ACHN (cell line): ENCODE measurements at places on chromosomes 5 and 9.

- DNase-seq = peak; percentile 70
Measured at GRCh38 chr5:132190161-132190817, 37.4 kb downstream of the P4HA2 start.

GRCh38 chr9:13607481-13608441 lies 328.3 kb upstream of the MPDZ start:
- no peak for DNase-seq

DNA sequence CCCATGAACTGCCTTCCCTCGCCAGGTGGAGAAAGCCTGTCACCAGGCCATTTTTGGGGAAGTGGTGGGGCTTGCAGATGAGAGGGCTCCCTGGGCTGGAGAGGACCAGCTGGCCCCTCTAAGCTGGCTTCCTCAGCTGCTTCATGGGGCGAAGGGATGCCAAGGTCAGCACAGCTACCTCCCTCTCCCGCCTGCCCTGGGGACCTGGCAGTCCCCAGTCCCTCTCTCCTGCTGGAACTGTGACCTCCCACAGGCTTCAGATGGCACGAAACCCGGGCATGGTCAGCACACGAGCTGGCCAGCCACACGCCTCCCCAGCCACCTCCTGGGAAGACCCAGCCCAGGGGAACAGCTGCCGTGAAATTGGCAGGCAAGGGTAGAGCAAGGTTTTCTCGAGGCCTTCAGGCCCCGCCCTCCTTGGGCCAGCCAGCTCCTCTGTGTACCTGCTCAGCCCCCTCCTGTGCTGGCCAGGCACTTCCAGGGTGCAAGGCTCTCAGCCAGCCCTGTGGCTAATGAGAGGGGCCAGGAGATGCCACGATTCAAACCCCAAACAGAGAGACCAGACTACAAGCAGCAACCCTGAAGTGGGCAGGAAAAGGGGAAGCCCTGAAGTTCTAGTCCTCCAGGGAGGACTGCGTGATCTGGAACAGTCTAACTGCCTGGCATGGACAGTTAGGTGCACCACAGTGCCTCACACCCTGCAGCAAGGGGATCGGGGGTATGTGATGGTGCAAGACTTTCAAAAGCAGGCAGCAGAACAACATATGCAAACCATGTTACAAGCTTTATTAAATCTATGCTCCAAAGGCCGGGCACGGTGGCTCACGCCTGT lies 12.9 kb downstream of the PLPP7 start:
- DNase-seq = no peak

GRCh38 chr5:79774171-79774854 lies 84.7 kb downstream of the CMYA5 start:
- peak; percentile 44 for DNase-seq

DNA sequence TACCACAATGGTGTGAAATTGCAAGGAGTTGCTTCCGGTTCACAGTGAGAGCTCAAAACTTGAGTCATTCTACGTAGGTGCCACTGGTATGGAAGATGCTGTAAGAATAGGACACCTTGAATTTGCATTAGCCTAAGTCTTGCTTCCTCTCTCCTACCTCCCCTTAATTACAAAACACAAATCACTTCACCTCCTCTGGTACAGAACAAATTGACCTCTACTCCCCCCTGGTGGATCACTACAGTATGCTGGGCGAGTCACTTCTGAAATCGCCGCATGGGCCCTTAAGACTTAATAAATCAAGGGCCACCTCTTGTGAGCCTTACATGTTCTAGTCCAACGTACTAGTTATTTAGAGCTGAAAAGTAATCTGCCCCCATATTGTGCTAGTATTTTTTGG lies 145.3 kb upstream of the SMARCA2 start:
- peak; percentile 19 for DNase-seq

DNA sequence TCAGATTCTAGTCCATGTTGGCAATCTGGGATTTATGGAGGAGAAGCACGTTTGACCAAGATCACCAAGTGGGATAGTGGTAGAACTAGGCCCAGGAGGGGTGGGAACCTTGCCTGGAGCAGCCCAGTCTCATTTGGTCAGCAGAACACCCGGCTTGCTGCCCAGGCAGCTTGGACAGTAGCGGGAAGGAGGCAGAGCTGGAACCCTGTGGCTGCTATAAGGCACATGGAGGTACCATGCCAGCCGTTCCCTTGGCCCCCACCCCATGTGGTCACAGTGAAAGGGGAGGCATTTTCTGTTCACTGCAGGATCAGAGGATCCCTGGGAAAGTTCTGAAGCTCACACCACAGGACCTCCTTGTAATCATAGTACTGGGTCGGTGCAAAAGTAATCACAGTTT lies 75.4 kb upstream of the ORM1 start:
- no peak for DNase-seq

- peak; percentile 27 for DNase-seq
Measured at GRCh38 chr9:122125509-122126330, 32.6 kb upstream of the TTLL11 start.

- DNase-seq = peak; percentile 20
Measured at GRCh38 chr9:129834489-129835127, 467 bp downstream of the C9orf78 start.

GRCh38 chr9:17990602-17991001 lies 411.7 kb downstream of the SH3GL2 start:
- DNase-seq = no peak

GRCh38 chr5:43232943-43233833 lies 41.2 kb downstream of the NIM1K start:
- no peak for DNase-seq

DNA sequence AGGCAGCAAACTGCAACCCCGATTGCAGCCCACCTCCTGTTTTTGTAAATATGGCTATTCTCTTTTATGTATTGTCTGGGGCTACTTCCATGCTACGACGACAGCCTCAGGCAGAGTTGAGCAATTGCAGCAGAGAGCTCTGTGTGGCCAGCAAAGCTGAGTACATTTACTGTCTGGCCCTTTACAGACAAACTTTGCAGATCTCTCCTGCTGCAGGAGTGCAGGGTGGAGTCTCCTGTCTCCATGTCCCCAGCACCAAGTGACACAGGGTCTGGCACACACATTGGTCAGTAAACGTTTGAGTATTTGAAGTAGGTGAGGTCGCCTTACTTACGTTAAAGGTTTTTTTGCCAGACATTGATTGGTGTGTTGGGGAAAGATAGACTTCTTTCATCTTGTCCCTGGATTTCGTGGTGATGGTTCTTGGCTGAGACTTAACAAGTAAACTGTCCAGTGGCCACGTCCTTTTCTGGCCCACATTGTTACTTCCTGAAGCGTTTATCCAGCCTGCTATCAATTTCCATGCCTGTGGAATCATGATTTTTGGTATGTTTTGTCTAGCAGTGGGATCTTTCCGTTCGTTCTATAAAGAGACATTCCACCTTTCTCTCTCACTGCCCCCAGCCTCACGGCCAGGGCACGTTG lies 27.2 kb downstream of the PRRC2B start:
- no peak for DNase-seq

DNA sequence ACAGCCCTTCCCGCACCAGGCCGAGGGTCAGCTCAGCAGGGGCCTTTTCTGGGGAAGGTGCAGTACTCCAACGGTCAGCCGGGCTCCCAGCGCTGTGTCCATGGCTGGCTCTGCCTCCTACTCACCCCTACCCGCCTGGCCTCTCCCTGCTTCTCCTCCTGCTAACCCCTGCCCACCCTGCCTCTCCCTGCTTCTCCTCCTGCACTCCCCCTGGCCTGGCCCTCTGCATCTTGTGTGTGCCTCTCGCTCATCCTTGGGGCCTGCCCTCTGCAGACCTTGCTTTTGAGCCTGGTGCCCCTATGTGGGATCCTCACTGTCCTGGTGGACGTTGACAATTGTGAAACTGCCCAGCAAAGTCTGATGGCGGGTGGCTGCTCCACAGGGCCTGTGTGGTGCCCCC lies 274.6 kb upstream of the IRX2 start:
- no peak for DNase-seq

- peak; percentile 28 for DNase-seq
Measured at GRCh38 chr5:43422143-43422542, 10.0 kb upstream of the CCL28 start.

DNA sequence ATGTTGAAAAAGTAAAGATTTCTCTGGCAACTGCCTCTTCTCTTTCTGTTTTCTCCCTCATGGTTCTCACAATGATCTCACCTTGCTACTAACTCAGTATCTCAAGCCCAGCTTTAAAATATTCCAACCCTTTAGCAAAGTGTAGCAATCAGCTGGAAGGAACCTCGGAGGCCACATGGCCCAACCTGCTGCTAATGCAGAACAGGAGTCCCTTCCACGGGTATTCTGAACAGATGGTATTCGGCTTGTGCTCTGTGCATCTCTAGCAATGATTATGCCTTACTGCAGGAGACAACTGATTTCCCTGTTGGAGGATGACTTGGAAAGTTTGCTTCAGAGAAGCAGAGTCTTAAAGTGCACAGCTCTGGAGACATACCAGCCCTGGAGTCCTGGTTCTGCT lies 151.8 kb upstream of the PPP1R2B start:
- no peak for DNase-seq

DNA sequence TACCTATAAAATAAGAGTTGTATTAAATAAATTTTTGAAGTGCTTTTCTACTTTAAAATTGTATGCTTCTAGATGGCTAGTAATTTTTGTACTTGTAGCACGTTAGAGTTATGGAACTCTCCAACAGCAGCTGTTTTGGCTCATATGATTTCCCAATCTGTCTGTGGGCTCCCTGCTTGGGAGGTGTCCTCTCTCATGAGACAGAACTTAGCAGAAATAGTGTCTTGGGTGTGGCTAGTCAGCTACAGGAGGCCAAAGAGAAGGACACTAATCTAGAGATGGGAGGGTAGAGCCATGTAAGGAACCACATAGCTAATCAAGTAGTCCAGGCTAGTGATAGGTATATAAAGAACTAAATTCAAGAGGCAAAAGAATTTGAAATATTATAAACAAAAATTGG lies 78.4 kb upstream of the DAB2 start:
- DNase-seq = no peak

GRCh38 chr5:14331386-14331781 lies 188.2 kb downstream of the TRIO start:
- DNase-seq = no peak

DNA sequence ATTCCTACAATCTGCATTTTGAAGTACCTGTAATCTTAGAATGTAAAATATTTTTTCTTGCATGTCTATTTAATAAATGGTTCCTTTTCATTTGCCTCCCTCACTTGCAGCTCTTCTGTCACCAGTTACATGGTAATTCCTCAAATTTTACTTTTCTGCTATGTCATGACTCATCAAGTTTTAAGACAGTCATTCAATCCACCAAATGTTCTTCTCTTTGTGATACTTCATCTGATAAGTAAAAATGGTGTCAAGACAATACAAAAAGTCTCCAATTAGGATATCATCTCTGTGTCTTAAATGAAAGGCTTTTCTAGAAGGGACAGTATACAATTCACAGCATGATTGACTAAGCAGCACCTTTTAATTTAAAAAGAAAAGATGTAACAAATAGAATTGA lies 104.9 kb upstream of the FTMT start:
- DNase-seq = no peak

DNA sequence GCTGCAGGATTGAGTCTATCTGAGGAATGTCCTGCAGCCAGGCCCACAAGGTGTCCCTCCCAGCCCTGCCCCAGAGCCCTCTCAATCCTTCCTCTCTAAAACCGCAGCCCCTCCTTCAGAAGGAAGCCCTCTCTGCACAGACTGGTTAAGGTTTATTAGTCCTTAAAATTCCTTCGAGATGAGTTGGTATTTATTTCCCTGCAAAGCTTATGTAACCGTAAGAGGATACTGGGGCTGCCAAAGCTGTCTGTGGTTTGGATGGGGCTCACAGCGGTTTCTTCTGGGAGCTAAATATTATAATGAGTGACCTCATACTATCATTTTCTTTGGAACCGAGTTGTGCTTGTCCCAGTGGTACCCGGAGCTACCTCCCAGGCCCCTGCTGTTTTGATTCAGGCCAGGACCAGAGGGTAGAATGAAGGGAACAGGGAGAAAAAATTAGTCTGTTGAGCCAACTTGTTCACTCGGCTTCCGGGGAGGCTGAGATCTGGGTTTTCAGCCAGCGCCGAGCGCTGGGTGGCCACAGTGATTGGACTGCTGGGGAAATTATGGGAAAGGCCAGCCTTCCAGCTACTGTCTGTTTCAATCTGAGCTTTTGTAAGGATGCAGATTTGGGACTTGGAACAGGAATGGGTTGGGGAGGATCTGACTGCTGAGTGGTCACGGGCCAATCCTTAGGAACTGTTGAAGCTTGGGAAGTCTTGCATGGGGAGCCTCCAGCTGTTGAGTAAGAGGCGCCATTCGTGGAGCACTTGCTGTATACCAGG lies 107.5 kb downstream of the NDFIP1 start:
- DNase-seq = peak; percentile 97

- no peak for DNase-seq
Measured at GRCh38 chr9:13444245-13445102, 165.0 kb upstream of the MPDZ start.

GRCh38 chr9:5762421-5762820 lies 70.5 kb downstream of the ERMP1 start:
- DNase-seq = no peak

- DNase-seq = no peak
Measured at GRCh38 chr9:69252436-69252835, 72.6 kb upstream of the ENTREP1 start.

DNA sequence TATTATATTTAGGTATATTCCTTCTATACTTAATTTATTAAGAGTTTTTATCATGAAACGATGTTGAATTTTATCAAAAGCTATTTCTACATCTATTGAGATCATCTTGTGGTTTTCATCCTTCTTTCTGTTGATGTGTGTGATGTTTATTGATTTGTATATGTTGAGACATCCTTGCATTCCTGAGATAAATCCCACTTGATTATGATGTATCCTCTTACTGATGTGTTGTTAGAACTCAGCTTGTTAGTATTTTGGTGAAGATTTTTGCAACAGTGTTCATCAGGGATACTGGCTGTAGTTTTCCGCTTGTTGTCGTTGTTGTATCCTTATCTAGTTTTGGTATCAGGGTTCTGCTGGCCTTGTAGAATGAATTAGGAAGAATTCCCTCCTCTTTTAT lies 213.6 kb downstream of the GDNF start:
- no peak for DNase-seq

- DNase-seq = no peak
Measured at GRCh38 chr9:10071579-10071978, 541.2 kb downstream of the PTPRD start.

DNA sequence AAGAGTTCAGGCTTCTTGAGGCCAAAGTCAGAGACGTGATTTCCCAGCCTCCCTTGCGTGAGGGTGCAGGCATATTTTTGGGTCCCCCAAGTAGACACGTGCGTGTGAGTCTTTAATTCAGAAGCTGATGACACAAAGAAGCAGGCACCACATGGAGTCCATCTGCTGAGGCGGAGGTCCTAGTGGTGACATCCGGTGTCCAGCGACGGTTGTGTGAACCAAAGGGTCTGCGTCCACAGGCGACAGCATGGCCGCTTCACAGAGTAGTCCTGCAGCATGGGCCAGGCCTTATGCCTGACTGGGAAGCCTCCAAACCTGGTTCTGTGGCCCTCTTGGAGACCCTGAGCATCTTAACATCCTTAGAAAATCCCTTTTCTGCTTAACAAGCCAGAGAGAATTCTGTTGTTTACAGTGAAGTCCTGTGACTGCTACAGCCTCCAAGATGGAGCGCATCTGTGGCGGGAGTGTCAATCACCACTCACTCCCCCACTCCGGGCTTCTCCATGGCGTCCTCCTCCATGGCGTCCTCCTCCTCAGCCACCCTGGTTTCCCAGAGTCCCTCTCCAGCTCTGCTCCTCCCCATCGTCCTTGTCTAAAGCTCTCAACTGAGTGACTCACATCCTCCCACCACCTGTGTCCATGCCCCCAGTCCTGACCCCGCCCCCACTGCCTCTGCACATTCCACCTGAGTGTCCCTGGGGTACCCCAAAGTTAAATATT lies 133.8 kb downstream of the PAX5 start:
- DNase-seq = no peak

GRCh38 chr9:98881836-98882568 lies 61.7 kb upstream of the COL15A1 start:
- DNase-seq = no peak
